Activated T-helper 1 cell treated with anti-CD3 and anti-CD28 coated beads, Interleukin-2, amount 50 U/mL, for 16 hours (primary cell): ENCODE measurements at places on chromosomes 16 and 17.

DNA sequence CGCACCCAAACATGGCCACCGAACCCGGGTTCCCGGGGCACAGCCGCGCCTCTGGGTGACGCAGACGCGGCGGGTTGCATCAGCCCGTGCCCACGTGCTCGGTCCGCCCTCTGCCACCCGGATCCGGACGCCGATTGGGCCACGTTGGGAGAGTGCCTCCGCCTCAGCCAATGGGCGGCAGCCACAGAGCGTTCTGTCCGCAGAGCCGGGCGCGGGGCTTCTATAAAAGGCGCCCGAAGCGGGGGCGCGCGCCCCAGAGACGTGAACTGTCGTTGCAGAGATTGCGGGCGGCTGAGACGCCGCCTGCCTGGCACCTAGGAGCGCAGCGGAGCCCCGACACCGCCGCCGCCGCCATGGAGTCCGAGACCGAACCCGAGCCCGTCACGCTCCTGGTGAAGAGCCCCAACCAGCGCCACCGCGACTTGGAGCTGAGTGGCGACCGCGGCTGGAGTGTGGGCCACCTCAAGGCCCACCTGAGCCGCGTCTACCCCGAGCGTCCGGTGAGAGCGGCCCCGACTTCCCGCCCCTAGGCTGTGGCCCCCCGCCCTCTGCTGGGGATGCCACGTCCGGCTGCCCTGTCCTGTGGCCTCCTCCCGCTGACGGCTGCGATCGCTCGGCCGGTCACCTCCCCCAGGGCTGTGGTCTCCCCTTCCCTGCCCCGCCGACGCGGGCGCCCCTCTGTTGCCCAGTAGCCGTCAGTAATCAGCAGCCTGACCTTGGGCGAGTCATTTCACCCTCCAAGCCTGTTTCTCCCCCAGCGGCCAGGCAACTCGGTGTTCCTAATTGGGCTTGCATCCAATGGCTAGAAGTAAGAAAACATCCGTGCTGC, at the start of gene HERPUD1:
TSS of gene HERPUD1 (plus strand) at position 251 of the 829 bp plus-strand sequence. CDS start at position 354, 103 bp downstream.
- DNase-seq = peak; percentile 96

DNA sequence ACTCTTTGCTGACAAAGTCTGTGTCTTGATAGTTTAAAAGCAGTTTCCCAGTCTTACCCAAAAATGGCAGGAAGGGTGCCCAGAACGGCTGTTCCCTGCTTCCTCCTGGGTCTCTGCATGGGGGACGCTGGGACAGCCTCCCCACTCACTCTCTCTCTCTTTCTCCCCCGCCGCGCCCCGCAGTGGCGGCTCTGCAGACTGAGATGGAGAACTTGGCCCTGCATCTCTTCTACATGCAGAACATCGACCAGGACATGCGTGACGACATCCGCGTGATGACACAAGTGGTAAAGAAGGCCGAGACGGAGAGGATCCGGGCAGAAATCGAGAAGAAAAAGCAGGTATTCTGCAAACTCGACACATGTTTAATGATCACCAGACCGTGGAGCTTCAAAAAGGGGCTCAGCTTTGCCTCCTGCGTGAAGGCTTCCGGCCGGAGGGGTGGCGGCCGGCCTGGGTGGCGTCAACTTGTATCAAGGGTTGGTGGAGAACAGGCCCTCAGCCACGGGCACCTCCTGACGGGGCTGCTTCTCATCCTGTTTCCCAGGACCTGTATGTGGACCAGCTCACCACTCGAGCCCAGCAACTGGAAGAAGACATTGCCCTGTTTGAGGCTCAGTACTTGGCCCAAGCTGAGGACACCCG, 22.0 kb downstream of the CCDC40 start:
- no peak for DNase-seq

GRCh38 chr16:24686678-24687077, 42.8 kb upstream of the TNRC6A start:
- no peak for DNase-seq

DNA sequence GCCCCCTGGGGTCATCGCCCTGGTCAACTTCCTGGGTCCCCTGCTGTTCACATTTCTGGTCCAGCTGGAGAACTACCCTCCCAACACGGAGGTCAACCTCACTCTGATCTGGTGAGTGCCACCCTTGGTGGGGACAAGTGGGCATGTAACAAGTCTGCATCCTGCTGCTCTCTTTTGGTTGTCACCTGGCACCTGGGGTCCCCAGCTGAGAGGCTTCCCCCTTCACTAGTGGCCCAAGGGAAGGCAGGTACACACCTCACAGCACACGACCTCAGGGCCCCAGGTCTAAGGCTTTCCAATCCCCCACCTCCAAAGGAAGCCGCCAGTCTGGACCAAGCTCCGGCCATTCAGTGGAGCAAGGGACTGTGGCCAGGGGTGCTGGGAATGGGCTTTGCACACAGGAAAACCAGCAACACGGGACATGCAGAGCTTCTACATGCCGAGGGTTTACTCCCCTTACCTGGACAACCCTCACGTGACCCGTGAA, 4.4 kb downstream of the TMC8 start:
- no peak for DNase-seq

GRCh38 chr16:81442916-81443687, 1.5 kb upstream of the CMIP start:
- DNase-seq = no peak

GRCh38 chr17:45688353-45688752, 95.8 kb upstream of the CRHR1 start:
- no peak for DNase-seq

GRCh38 chr16:72939247-72939646, 108.7 kb downstream of the ZFHX3 start:
- no peak for DNase-seq

- no peak for DNase-seq
Observed at GRCh38 chr17:82553210-82553930, 33.8 kb downstream of the FOXK2 start.

DNA sequence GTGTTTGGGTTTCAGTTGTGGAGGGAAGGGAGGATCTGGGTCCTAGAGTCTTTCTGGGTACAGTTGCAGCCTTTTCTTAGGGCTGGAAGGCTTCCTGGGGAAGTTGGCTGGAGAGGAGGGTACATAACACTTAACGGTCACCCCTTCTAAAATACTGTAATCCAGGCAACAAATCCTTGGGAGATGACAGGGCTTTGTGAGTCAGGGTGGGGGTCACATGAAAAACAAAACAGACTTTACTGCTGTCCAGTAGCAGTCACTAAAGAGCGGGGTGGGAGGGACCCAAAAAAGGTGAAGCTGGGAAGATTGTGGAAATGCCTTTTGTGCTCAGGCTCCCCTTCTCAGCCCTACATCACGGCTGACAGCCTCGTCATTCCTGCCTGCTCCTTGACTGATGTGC, 6.3 kb downstream of the SAP30BP start:
- no peak for DNase-seq

GRCh38 chr17:31195305-31195704, 100.5 kb downstream of the NF1 start:
- no peak for DNase-seq

DNA sequence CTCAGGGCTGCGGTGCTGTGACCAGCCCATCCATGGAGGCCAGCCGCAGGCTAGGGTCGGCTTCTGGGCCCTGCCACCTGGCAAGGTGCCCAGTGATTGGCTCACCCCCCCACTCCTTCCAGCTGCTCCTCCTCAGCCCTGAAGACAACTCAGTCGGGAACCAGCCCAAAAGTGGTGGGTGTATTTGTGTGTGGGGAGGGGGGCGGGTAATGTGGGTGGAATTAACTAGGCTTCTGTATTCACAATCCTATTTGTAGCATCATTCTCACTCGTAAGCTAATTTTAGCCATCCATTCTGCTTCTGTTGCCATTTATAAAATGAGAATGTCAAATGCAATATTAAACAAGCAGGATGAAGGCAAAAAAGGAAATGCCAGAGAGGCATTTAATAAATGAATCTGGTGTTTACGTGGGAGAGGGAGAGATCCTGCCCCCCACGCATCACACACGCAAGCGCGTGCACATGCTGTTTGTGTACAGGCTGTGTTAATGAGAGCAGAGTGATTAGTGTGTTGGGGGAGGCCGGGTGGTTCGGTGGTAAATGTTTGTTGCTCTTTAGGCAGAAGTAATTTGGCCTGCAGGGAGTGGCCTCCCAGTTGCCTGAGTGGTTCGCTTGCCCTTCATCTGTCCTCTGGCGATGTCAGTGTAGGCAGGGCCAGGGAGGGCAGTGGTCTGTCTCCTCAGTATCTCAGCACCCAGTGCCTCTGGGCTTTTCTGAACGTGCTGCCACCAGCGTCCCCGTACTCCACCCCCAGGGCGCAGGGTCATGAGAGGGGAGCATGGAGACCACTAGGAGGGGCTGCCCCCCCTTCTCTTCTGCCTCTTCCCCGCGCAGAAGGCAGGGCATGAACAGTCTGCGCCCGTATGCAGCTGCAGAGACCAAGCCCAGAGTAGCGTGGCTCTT, 140.1 kb downstream of the CCDC182 start:
- no peak for DNase-seq

- DNase-seq = no peak
Observed at GRCh38 chr16:4344983-4345835, 5.9 kb downstream of the PAM16 start.

GRCh38 chr17:36823850-36824677, 113.2 kb upstream of the LHX1 start:
- DNase-seq = no peak

GRCh38 chr17:27985306-27985705, 57.2 kb upstream of the NLK start:
- DNase-seq = no peak

DNA sequence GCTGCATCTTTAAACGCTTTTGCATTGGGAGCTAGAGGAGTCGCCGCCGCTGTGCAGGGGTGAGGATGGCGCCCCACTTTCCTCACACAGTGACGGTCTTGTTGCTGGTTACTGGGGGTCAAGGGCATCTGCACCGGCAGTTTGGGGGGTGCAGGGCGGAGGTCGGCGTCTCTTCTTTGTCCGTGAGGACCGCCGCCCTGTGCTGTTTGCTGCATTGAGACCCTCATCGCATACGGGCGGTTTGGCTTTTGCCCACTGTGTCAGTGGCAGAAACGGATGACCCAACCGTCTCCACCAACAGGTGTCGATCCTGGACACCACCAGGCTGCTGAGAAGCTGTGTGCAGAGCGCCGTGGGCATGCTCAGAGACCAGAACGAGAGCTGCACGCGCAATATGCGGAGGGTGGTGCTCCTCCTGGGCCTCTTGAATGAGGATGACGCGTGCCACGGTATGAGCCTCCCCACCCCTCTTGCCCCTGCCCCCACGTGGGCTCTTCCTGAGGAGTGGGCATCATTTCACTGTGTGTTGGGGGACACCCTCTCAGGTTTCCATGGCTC, 61.2 kb upstream of the ENDOV start:
- no peak for DNase-seq

DNA sequence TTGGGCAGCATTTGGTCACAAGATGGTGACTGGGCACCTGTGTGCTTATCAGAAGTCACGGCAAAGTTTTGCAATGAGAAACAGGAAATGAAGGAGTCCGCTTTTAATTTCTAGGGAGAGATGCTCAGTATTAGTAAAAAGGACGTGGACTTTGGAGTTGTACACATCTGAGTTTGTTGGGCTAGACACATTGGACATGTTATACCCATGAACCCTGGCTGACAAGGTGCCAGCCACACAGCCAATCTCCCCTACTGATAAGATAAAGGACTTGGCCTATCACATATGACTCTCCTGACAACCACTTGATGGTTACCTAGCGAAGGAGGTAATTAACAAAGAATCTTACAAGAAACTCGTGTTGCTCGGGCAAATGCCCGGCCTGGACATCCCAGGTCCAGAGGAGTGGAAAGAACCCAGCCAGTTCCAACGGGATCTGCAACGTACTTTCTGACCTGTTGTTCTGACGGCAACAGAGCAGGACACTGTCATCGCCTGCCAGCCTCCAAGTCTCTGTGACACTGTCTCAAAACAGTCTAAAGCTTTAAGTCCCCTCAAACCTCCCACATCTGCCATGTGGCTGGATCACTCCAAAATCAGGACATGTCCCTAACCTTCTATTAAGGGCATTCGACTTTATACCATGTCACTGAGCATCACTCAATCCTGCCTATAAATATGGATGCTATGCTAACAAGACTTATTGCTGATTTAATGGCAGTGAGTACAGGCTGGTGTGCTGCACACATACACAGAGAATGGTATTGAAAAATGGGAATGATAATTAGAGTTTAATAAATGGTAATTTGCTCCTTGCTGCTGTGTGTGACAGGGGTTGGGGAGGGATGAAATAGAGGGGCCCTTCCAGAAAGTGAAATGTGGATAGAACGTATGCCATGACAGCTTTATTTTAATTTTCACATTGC, 47.6 kb upstream of the LYRM9 start:
- DNase-seq = no peak

GRCh38 chr17:28285965-28286364, 33.0 kb upstream of the TMEM97 start:
- no peak for DNase-seq

DNA sequence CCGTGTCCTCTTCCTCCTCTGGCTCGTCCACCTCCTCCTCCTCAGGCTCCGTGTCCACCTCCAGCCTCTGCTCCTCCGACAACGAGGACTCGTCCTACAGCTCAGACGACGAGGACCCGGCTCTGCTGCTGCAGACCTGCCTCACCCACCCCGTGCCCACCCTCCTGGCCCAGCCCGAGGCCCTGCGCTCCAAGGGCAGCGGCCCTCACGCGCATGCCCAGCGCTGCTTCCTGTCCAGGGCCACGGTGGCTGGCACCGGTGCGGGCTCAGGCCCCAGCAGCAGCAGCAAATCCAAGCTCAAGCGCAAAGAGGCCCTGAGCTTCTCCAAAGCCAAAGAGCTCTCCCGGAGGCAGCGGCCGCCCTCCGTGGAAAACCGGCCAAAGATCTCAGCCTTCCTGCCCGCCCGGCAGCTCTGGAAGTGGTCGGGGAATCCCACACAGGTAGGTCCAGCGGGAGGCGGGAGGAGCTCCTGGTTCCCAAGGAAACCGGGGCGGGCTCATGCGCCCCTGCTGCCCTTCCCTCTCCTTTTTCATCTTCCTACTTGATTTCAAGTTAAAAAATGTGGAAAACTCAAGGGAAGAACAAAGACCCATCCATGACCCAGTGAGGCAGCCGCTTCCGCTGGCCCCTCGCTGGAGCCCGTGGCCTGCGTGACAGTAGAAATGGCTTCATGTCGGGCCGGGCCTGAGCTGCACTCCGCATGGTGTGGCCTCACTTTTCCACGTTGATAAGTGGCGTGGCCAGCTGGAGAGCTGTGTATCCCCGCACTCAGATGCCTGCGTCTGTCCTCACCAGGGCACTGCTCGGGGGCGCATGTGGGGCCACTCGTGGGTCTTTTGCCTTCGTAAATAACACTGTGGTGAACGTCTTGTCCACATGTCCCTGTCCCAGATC, 50.7 kb downstream of the ACTG1 start:
- DNase-seq = no peak

DNA sequence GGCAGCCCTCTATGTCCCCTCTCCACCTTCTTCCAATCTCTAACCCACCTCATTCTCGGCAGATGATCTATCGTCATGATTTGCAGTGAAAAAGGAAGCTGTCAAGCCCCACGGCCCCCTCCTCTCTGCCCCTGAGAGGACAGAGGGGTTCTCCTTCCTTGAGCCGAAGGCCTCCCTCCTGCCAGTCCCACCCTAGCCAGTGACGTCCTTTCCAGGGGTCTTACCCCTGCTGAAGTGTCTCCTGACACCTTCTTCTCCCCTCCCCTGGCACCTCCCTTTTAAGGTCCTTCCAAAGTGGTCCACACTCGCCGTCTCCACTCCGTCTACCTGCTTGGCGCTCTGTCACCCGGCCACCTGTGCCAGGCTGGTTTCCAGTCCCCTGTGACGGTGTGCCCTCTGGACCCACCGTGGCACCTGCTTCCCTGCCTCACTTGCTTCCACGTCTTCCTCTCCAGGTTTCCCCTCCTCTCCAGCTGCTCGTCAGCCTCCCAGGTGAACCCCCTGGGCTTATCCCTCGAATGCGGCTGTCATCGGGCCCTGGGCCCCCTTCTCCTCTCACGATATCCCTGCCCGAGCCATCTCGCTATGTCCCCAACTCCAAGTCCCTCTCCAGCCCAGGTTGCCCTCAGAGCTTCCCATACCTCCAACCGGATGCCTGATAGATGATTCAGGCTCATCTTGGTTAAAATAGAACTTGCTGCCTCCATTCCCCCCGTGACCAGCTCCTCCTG, 5.7 kb downstream of the CCDC102A start:
- DNase-seq = no peak
